Progenitor cell of endocrine pancreas (in vitro differentiated cells): ENCODE measurements at places on chromosomes 1 and 21. TPM values are rescaled to one million over a fixed set of nuclear protein-coding genes. Genes with fewer than 3 reads are reported as not detected.

GRCh38 chr1:61935516-61935915, 193.2 kb downstream of the PATJ start:
- DNase-seq: no peak
- no peaks in the 10 kb centered on the region for H3K4me1 ChIP-seq
- H3K27ac ChIP-seq: no peak overlapping the region
- no peak overlapping the region for H3K4me3 ChIP-seq
- H3K36me3 ChIP-seq: peaks cover 15% of the 10 kb centered on the region

DNA sequence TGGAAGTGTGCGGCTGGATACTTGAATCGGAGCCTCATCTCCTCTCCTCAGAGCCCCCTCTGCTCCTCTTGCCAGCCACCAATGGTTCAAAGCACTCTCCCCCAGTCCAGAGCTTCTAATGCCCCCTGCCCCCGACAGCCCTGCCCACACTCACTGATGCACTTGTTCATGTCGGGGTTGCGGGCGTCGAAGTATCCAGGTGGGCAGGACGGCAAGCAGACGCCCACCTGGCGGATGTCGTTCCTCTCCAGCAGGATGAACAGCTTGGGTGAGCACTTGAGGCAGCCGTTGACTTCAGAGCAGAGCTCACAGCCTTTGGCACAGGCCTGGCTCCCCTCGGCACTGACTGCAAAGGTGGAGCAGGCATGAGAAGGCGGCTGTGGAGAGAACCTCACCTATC, 18.4 kb downstream of the RSPO1 start:
- no peaks in the 10 kb centered on the region for H3K4me1 ChIP-seq
- no peaks in the 10 kb centered on the region for H3K36me3 ChIP-seq
- H3K4me3 ChIP-seq: no peak overlapping the region

- peaks cover 2% of the 10 kb centered on the region for H3K36me3 ChIP-seq
- peak overlapping the region; percentile 19 for H3K4me3 ChIP-seq
- no peak for DNase-seq
- H3K4me1 ChIP-seq: peaks cover 25% of the 10 kb centered on the region
- H3K27ac ChIP-seq: peak overlapping the region; percentile 79
These were observed 63.5 kb downstream of the MAP3K7CL start for GRCh38 chr21:29193901-29194300.

GRCh38 chr1:11881749-11882441, 23.1 kb upstream of the NPPB start:
- no peak overlapping the region for H3K4me3 ChIP-seq
- H3K36me3 ChIP-seq: no peaks in the 10 kb centered on the region
- no peak overlapping the region for H3K27ac ChIP-seq

GRCh38 chr1:218048828-218049420, 236.2 kb upstream of the RRP15 start:
- H3K4me1 ChIP-seq: peaks cover 10% of the 10 kb centered on the region
- H3K27me3 ChIP-seq: no peaks in the 10 kb centered on the region
- DNase-seq: no peak
- H3K4me3 ChIP-seq: no peak overlapping the region
- no peaks in the 10 kb centered on the region for H3K36me3 ChIP-seq

DNA sequence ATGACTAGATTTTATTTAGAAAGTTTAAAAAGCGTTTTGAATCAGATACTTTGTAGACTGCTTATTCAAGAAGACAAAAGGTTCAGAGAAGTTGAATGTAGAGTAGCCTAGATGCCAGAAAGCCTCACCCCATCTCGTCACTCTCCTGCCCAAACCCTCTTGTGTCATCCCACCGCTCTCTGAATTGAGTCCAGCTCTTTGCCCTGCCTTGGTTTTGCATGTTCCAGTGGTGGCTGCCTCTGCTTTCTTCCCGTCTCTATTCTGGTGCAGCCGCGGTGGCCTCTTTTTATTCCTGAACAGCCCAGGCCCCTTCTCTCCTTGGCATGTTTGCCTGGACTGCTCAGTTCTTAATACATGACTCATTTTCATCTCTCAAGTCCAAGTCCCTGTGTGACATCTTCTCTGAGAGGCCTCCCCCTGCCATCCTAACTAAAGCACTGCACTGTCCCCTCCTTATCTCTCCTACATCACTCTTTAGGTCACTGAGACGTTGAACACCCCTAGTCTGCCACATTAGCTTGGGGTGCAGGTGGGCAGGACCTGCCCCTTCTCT, 22.9 kb downstream of the PRDM2 start:
- H3K27ac ChIP-seq: peak overlapping the region; percentile 85
- H3K36me3 ChIP-seq: peaks cover 3% of the 10 kb centered on the region
- no peak for DNase-seq

The TMPRSS15 gene
- not detected in 2 replicates for total RNA-seq

The OR10Z1 gene
- not detected in 2 replicates for total RNA-seq

The MRAP gene
- total RNA-seq: 0.89 and 1.2 TPM in 2 replicates

The FAM177B gene
- total RNA-seq: not detected in 2 replicates

The MEGF6 gene
- total RNA-seq: 79.2 and 83.8 TPM in 2 replicates

The CHAF1B gene
- total RNA-seq: 9.1 and 11.7 TPM in 2 replicates

The HNRNPCL1 gene
- not detected in 2 replicates for total RNA-seq

The OR2L8 gene
- total RNA-seq: not detected in 2 replicates
